ENCODE measurements at places on chromosomes 12 and 14.

DNA sequence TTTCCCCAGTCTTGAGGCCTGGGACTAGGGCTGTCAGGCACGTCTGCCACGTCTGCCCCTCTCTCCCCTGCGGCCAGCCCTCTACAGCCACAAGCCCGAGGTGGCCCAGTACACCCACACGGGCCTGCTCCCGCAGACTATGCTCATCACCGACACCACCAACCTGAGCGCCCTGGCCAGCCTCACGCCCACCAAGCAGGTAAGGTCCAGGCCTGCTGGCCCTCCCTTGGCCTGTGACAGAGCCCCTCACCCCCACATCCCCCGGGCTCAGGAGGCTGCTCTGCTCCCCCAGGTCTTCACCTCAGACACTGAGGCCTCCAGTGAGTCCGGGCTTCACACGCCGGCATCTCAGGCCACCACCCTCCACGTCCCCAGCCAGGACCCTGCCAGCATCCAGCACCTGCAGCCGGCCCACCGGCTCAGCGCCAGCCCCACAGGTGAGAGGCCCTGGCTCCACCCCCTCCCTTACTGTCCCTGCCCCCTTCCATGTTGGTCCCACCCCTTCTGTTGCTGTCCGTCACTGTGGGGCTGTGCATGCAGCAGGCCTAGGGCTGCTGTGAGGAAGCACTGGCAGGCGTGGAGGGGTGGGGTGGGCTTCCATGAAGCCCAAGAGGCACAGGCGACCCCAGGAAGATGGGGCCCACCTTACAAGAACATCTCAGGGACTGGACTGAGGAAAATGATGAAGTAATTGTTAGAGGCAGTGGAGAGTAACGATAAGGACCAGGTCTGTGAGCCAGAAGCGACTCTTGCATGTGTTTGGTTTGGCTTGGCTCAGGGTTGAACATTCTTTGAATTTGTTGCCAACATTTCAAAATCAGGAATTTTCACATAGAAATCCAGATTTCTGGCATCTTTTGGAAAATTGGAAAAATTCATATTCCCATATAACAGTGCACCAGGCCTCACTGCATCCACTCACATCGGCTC, 16.8 kb downstream of the C12orf43 start:
- DNase-seq: no peak

GRCh38 chr14:54662491-54663133, 95.7 kb downstream of the SAMD4A start:
- DNase-seq: no peak

DNA sequence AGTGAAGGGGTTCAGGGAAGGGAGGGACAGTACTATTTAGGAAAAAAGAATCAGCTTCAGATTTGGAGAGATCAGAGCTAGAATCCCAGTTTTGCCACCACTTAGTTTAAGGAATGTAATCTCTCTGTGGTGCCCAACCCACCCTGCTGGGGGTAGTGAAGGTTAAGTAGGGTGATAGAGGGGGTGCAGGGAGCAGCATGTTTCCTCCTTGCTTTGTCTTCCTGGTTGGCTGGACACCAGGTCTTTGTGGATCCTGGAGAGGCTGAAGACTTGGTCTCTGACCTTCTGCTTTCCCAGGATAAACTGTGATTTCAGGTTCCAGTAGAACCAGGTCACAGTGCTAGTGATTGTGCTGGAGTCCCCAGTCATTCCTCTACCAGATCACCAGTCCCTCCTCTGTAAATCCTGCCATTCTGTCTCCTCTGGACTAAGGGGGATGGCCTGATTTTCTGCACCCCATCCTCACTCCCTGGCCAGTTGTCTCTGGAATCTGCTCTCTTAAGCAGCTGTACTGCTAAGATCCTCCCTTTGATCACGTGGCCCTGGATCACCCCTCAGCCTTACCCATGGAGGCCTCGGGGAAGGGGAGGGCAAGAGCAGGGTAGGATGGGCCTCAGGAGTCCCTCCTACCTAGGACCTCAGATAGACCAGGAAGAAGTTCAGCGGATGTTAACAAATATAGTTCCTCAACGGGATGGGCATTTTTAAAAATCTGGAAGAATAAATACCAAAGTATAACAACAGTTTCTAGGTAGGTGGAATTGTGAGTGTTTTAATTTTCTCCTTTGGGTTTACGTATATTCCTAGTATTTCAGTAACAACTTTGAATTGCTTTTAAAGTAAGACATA, 3.1 kb downstream of the MAP3K12 start:
- DNase-seq: no peak

DNA sequence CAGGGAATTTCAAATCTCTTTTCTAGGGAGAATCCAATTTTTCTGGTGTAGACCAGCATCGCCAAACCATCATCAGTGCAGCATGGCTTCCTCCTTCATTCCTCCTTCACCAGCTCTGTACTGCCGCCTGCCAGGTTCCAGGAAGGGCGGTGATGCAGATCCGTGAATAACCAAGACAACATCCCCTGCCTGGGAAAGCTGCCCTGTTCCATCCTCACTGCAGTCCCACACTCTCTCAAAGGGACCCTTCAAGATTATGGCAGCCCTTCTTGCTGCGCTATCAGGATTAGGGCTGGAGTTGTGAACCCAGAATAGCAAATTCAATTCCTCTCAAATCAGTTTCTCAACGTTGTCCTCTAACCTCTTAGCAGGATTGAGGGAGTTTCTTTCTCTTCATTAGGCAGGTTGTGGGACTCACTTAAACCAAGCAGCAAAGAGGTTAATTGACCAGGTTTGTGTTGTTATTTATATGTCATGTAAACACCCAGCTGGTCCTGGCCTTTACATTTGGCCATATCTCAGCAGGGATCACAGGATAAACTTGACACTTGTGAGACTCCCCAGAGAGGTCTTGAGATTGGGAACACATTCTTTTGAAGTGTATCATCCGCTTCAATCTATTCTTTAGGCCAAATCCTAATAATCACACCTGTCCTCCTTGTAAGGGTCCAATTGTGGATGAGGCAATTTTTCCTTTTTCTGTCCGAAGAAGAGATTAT, 26.2 kb downstream of the TMEM30B start:
- DNase-seq: no peak

GRCh38 chr12:131913666-131914065, 15.4 kb upstream of the PUS1 start:
- no peak for DNase-seq

DNA sequence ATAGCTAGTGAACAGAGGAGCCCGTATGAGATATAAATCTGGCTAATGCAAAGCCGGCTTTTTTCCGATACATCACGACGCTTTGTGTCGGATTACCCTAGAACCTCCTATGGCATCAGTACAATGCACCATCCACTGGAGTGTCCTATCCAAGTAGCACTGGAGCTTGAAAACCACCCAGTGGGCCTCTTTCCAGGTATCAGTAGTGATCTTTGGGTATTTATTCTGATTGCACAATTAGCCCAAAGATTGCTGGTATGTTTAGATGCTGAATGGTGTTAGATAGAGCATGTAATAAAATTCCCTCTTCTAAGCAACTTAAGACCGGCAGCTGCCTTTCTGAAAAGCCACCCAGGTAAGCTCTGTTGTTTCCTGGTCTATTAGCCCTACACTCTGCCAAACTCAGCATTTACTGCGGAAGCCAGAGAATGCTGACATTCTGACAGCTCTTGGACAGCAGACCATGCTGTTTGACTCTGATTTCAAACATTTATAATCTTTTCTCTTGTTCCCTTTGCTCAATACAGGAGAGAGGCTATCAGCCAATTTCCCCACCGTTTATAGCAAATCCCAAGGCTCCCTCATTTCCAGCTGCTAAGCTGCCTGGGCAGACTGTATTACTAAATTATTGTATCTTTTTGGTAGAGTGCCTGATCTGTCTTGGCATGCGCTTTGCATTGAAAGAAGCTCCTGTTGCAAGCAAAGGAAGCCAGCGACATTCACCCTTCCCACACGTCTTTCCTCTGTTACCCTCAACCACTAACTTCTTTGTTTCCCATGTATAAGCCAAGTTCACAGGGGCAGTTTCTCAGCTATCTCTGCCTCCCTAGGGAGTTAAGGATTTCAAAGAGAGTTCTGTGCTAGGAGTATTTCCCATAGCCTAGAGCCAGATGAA, 388.3 kb upstream of the GARIN6 start:
- no peak for DNase-seq

DNA sequence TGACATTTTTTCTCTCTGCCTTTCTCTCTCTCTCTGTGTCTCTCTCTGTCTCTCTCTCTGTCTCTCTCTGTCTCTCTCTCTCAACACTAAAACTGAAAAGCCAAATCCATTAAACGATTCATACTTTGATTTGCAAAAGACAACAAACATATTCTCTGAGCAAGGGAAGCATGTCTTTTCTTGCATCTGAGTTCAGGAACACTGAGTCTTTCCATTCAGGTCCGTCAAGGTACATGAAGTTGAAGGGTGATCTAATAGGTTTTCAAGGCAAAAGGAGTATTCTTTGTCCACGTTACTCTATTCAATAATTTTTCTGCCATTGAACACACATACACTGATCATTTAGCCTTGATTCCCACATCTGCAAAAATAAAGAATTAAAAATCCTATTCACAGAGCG, 900.9 kb downstream of the BCL11B start:
- no peak for DNase-seq

- DNase-seq: no peak
Measured at GRCh38 chr12:16307856-16308475, 30.5 kb upstream of the SLC15A5 start.

DNA sequence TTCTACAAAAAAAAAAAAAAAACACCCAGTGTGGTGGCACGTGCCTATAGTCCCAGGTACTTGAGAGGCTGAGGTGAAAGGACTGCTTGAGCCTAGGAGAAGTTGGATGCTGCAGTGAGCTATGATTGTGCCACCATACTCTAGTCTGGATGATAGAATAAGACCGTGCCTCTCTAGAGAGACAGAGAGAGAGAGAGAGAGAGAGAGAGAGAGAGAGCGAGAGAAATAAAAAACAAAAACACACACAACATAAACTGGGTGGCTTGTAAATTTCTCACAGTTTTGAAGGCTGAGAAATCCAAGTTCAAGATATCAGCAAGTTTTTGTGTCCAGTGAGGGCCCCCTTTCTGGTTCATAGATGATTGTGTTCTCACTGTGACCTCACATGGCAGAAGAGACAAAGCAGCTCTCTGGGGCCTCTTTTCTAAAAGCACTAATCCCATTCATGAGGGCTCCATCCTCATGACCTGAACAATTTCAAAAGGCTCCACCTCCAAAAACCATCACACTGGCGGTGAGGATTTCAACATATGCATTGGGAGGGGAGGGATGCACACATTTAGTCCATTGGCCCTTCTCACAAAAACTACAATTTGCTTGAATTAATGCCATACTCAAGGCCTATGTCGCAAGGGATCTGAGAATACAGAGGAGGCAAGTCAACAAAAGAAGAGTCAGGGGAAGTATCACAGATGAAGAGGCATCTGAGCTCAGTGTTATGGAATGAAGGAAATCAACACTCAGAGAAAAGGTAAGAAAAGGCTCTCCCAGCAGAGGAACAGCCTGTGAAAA, 94.9 kb downstream of the PPM1H start:
- DNase-seq: no peak

DNA sequence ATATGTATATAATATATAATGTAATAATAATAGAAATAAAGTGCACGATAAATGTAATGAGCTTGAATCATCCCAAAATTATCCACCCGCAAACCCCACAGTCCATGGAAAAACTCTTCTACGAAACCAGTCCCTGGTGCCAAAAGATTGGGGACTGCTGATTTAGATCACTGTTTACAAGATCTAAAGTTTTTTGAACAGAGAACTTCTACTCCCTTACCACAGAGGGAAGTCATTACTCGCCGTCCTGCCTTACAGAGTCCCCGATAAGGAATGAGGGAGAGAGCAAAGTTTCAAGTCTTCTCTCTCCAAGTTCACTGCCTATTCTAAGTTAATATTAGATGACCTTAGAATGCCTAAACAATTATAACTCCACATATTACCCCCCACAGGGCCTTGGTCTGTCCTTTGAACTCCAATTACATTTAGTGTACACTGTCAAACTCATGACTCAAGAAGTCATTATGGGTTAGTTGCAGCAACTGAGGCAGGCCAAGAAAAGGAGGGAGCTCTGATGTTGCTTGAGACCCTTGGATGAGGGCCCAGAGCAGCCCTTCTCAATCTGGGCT, 21.8 kb upstream of the DHRS4 start:
- DNase-seq: no peak

- no peak for DNase-seq
Measured at GRCh38 chr14:68918612-68919011, 60.5 kb downstream of the ACTN1 start.

GRCh38 chr12:120998435-120998834, 17.9 kb downstream of the C12orf43 start:
- no peak for DNase-seq

- DNase-seq: no peak
Measured at GRCh38 chr12:4307593-4308333, 13.2 kb upstream of the TIGAR start.

DNA sequence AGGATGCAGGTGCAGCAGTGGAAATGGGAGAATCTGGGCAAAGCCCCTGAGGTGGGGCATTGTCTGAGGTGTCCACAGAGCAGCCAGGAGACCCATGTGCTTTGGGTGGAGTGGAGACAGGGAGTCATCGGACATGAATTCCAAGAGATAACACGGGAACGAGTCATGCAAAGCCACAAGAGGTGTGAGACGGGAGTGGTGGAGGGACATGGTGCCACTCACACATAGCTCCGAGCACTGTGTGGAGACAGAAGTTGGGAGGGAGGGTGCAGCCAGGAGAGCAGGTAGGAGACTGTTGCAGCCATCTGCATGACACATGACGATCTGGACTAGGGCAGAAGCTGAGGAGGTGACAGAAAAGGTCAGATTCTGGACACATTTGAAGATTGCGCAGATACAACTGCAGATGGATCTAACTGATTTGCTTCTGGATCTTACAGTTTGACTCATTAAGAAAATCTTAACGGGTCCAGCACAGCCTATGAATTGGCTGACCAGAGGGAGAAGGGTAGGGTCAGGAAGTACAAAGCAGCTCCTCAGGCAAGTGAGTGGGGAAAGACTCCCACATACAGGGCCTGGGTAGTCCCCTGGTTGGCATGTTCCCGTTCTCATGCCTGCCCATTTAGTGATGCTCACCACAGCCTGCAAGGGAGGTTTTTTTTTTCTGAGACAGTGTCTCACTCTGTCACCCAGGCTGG, 379.8 kb downstream of the FUT8 start:
- no peak for DNase-seq

- DNase-seq: no peak
Measured at GRCh38 chr14:71371711-71372396, 464.6 kb downstream of the PCNX1 start.

GRCh38 chr12:96526110-96526509, 36.7 kb downstream of the CFAP54 start:
- no peak for DNase-seq

- DNase-seq: no peak
Measured at GRCh38 chr12:109770104-109770860, 56.7 kb downstream of the FAM222A start.

DNA sequence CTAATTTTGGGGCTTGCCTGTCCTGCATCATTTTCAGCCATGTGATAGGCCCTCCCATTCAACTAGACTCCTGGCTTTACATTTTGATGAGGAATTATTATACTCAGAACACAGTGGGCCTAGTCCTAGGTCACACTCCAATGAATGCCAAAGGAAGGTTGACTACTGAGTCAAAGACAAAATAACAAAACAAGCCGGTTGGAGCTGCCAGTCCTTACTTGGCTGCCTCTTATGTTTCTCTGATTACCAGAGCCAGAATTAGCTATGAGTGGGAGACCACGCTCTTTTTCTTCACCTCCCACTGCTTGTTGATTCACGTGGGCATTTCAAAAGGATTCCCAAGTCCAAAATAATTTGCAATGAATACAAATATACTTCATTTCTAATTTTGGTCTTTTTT, 78.1 kb upstream of the USP44 start:
- DNase-seq: no peak

GRCh38 chr12:131189781-131190180, 236.1 kb downstream of the ADGRD1 start:
- DNase-seq: no peak

- DNase-seq: no peak
Measured at GRCh38 chr14:74846968-74847665, 28.8 kb downstream of the PROX2 start.

GRCh38 chr12:94074980-94075629, 73.3 kb upstream of the PLXNC1 start:
- DNase-seq: no peak
